ENCODE measurements at places on chromosomes 12 and 14. TPM values are rescaled to one million over a fixed set of nuclear protein-coding genes. Genes with fewer than 3 reads are reported as not detected.

DNA sequence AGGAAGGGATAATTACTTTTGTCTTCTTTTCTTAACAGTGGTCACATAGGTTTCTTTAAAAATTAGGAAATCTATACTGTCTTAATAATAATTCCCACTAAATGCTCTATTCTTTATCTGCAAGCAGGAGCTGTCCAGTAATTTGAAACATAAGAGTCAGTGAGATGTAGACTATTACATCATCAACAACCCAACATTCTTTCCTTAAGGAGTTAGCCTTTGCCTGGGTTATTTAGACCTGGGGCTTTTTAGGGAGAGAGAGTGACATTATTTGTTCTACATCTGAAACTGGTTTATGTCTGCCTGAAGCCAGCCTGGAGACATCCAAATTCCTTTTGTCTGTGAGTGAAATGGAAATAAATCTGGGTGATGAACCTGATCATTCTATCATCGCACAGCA is 294.4 kb downstream of the TMTC2 start:
- H3K4me3 ChIP-seq = no peak overlapping the region
- no peaks in the 10 kb centered on the region for H3K4me1 ChIP-seq

DNA sequence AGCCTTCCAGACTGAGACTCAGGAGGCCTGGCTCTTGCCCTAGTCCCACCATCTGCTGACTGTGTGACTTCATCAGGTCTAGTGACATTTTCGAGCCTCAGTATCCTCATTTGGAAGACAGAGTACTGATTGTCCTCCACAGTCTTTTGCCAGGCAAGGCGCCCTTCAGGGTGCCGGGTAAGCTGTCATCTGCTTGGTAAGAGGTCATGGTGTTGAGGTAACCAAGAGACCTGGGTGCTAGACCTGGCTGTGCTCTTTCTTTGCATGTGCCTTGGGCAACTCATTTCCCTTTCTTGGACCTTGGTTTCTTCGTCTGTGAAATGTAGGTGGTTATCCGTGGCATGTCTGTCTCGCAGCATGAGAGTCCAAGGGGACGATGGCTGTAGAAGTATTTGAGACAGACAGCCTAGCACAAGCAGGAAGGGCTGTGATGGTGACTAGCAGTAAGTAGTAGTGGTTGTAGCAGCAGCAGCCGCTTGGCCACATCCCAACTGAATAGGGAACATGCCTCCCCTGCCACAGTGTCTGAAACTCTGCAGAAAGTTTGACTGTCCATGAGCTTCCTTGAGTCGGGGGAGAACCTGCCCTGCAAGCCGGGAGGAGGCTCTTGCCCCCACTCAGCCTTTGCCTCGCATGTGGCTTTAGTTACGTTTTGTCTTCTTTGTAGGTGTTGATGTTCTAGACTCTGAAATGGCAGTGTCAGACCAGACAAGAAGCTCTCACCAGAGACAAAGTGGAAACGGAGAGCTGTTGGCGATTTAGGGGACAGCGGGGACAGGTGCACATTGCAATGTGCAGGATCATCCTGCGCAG is 40.3 kb downstream of the EVL start:
- peaks cover 87% of the 10 kb centered on the region for H3K36me3 ChIP-seq
- H3K27me3 ChIP-seq = no peaks in the 10 kb centered on the region
- H3K4me3 ChIP-seq = peak overlapping the region; percentile 68
- DNase-seq = peak; percentile 56
- peaks cover 85% of the 10 kb centered on the region for H3K4me1 ChIP-seq

DNA sequence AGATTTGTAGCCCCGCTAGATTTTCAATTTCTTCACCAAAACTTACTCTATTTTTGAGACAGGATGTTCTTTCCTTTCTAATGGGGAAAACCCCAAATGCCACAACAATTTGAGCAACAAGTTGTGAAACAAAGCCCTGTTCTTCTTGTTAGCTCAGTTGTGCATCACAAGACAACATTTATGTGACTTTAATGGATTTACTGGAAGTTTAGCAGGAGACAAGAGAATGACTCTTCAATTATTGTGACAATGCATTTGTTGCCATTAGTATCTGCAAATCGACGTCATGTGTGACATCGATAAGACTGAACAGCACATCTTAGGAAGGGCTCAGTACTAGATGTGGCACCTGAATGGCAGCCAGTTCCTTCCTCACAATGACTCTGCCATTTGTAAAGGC is 1028.9 kb upstream of the TMEM132C start:
- no peaks in the 10 kb centered on the region for H3K27me3 ChIP-seq
- H3K4me3 ChIP-seq = no peak overlapping the region
- no peak for DNase-seq
- no peaks in the 10 kb centered on the region for H3K4me1 ChIP-seq

DNA sequence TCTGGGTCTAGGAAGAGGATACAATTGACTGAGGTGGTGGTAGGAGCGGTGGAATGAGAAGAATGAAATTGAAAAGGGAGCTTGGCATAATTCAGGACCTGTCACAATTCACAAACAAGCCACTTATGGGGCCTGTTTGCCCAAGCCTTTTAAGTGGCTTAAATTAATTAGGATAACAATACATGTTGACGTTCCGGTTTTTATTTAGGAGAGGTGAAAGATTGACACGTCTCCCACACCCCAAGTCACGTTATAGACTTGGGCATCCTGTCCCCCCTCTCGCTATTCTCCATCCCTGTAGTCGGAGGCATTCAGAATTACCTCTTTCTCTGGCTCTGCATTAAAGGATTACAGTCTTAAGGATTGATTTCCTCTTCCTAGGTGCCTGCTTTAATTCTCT is 954 bp upstream of the CALCOCO1 start:
- H3K4me1 ChIP-seq = peaks cover 25% of the 10 kb centered on the region
- peaks cover 19% of the 10 kb centered on the region for H3K36me3 ChIP-seq
- peak overlapping the region; percentile 75 for H3K27ac ChIP-seq
- H3K4me3 ChIP-seq = peak overlapping the region; percentile 94
- H3K27me3 ChIP-seq = peaks cover 1% of the 10 kb centered on the region
- DNase-seq = no peak

- H3K4me1 ChIP-seq = peaks cover 82% of the 10 kb centered on the region
- H3K4me3 ChIP-seq = peak overlapping the region; percentile 62
- no peaks in the 10 kb centered on the region for H3K36me3 ChIP-seq
- H3K27me3 ChIP-seq = no peaks in the 10 kb centered on the region
These were observed 1089.5 kb downstream of the BCL11B start for GRCh38 chr14:98182393-98183055.

GRCh38 chr14:103569408-103569807 is 6.6 kb downstream of the COA8 start:
- DNase-seq = no peak
- H3K27ac ChIP-seq = no peak overlapping the region
- H3K36me3 ChIP-seq = peaks cover 14% of the 10 kb centered on the region
- H3K4me3 ChIP-seq = no peak overlapping the region
- H3K4me1 ChIP-seq = no peaks in the 10 kb centered on the region
- no peaks in the 10 kb centered on the region for H3K27me3 ChIP-seq

GRCh38 chr14:64602826-64603225 is 53.1 kb downstream of the PPP1R36 start:
- H3K4me1 ChIP-seq = no peaks in the 10 kb centered on the region
- DNase-seq = no peak
- no peaks in the 10 kb centered on the region for H3K36me3 ChIP-seq
- no peak overlapping the region for H3K27ac ChIP-seq
- no peak overlapping the region for H3K4me3 ChIP-seq
- peaks cover 5% of the 10 kb centered on the region for H3K27me3 ChIP-seq

- no peaks in the 10 kb centered on the region for H3K4me1 ChIP-seq
- no peaks in the 10 kb centered on the region for H3K36me3 ChIP-seq
- no peak overlapping the region for H3K27ac ChIP-seq
- H3K27me3 ChIP-seq = no peaks in the 10 kb centered on the region
- no peak for DNase-seq
These were observed 36.6 kb upstream of the TRIM9 start for GRCh38 chr14:51131516-51131915.

DNA sequence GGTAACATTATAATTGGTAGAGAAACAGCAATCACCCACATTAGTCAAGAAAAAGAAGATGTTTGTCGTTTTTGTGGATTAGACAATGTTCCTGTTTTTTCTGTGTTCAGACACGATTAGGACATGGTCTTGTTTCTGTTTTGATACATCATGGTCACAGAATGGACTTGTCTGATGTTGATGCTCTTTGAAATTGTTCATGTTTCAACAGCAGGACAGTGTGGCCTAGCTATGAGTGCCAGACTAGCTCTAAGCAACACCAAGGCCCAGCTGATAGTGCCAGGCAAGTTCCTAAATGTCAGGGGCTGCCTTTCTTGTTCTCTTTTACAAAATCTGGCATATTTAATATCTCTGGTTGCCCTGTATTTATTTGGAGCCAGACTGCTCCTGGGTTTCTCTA is 40.9 kb upstream of the TOMM20L start:
- no peaks in the 10 kb centered on the region for H3K4me1 ChIP-seq
- H3K4me3 ChIP-seq = no peak overlapping the region
- H3K36me3 ChIP-seq = peaks cover 61% of the 10 kb centered on the region

- no peak overlapping the region for H3K4me3 ChIP-seq
- no peaks in the 10 kb centered on the region for H3K36me3 ChIP-seq
- H3K27ac ChIP-seq = no peak overlapping the region
- H3K27me3 ChIP-seq = peaks cover 2% of the 10 kb centered on the region
- no peak for DNase-seq
These were observed 250.7 kb downstream of the NTF3 start for GRCh38 chr12:5682581-5682980.

- no peak for DNase-seq
- no peaks in the 10 kb centered on the region for H3K27me3 ChIP-seq
- H3K4me1 ChIP-seq = peaks cover 32% of the 10 kb centered on the region
- no peak overlapping the region for H3K4me3 ChIP-seq
- no peaks in the 10 kb centered on the region for H3K36me3 ChIP-seq
These were observed 282.4 kb downstream of the ZFP36L1 start for GRCh38 chr14:68510201-68511128.

GRCh38 chr12:40015345-40015744 is 90.5 kb downstream of the SLC2A13 start:
- no peaks in the 10 kb centered on the region for H3K27me3 ChIP-seq
- no peak overlapping the region for H3K4me3 ChIP-seq
- H3K4me1 ChIP-seq = peaks cover 5% of the 10 kb centered on the region
- no peaks in the 10 kb centered on the region for H3K36me3 ChIP-seq

The RASSF3 gene
- total RNA-seq = 158 TPM

The HCAR2 gene
- total RNA-seq = not detected

The HOXC10 gene
- not detected for total RNA-seq

The A2ML1 gene
- total RNA-seq = not detected

The GPRC5A gene
- 0.20 TPM for total RNA-seq

The CD163L1 gene
- total RNA-seq = not detected

The MMP14 gene
- 1.0 TPM for total RNA-seq

The KRT75 gene
- not detected for total RNA-seq

The TC2N gene
- 138 TPM for total RNA-seq
